ENCODE measurements at places on chromosomes 11 and 22.
A peak's percentile ranks its signal among the peaks of the same experiment; 100 is the strongest.

- no peak for DNase-seq
Measured at GRCh38 chr22:44354288-44354687, 41.5 kb upstream of the SHISAL1 start.

DNA sequence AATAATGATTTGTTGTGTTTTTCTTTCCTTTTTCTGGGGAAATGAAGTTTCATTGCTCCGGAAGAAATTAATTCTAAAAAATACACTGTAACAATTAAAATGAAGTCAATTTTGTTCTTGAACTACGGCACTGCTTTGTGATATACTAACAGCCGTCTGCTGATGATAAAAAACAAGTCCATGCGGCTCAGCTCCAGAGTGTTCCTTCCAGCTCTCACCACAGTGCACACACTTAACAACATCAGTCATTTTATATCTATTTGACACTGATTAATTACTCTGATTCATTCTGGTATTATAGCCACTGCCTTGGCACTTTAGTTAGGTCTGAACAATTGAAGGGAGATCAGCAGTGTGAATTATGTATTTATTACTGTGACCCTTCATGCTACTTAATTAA is 97.4 kb upstream of the SLC6A5 start:
- no peak for DNase-seq

DNA sequence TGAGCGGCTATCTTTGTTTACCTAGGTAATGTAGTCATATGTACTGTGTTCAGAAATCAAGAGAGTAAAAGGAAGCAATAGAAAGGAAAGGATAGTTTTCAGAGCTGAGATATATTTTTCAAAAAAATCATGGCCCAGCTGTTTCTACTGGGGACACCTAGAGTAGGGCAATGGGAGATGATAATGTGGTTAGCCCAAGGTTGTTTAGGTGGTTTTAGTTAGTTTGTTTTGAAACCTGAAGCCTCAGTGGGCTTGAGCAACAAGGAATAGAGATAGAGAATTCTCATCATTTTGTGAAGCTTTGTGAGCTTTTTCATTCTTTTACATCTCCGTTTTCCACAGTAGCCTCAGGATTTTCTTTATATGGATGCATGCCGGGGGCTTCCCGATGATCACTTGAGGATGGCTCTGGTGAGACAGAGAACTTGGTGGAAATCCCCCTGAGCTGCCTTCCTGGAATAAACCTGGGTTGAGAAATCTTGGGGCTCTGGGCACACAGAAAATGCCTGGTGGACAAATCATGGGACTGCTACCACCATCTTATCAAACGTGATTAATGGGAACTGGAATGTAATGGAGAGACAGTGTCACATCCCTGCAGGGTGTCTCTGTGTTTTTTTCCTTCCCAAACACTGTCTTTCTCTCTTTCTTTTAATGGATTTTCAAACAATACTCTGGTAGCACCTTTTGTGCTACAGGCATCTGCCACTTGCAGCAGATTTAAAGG is 49.0 kb downstream of the ARHGAP42 start:
- no peak for DNase-seq

- DNase-seq: peak; percentile 32
Measured at GRCh38 chr11:34860034-34860433, 56.1 kb downstream of the APIP start.

DNA sequence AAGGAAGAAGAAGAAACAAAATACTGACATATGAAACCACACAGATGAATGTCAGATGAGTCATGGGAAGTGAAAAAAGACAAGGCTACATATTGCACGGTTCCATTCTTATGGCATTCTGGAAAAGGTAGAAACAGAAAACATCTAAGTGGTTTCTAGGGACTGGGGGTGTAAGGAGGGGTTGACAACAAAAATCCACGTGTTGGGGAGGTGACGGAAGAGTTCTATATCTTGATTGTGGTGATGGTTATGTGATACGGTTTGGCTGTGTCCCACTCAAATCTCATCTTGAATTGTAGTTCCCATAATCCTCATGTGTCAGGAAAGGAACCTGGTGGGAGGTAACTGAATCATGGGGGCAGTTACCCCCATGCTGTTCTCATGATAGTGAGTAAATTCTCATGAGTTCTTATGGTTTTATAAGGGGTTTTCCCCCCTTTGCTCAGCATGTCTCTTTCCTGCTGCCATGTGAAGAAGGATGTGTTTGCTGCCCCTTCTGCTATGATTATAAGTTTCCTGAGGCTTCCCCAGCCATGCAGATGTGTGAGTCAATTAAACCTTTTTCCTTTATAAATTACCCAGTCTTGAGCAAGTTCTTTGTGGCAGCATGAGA is 6.4 kb upstream of the ARFGAP3 start:
- peak; percentile 45 for DNase-seq

DNA sequence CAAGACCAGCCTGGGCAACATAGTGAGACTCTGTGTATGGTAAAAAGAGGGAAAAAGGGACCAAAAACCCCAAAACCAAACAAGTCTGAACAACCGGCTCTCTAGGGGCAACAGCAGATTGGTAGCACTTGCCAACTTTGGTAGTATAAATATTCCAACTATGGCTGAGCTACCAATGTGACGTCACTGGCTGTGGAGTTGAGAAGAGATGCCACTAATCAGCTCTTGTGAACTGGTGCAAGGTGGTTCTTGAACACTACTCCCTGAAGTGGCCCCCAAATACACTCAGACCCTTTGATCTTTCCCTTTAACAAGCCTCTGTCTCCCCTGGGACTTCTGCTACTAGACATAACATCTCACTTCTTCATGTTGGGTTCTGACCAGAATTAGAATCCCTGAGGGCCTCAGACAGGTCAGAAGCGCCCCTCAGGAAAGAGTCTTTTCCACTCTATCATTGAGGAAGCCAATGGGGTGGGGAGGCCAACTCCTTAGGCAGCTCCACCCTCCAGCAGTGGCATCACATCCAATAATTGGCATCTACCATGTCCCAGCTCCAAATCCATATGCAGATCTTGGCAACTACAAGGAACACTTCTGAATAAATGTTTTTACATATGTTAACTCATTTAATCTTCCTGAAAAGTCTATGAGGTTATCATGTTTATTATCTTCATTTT is 49.2 kb downstream of the RPL27A start:
- no peak for DNase-seq

DNA sequence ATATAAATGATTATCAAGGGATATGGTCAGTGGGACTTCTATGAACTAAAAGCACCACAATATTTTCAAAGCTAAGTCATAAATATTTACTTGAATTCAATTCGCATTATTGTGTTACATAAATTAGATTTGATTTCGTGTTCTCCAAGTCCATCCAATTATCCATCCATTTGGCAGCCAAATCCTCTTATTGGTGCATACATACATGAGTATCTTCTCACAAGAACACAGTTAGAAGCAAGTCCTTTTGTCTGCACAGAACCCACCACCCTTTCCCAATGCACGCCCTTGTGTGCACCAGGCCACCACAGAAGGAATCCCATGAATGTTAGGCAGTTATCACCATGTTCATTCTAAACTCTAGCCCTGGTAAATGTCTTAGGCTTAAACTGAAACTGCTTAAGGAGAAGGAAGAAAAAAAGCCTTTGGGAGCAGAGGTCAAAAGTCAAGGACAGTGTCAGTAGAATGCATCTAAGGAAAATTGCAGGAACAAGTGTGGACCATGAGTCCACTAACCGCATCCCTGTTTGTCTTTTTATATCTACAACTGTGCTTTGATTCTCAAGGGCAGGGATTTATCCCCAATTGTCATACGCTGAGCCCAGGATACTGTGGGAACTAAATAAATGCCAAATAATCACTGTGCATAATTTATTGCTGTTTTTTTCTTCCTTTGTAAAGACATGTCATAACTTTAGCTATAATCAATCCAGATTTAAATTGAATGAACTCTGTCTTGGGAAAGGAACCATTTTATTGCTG is 108.2 kb upstream of the DDI1 start:
- no peak for DNase-seq

DNA sequence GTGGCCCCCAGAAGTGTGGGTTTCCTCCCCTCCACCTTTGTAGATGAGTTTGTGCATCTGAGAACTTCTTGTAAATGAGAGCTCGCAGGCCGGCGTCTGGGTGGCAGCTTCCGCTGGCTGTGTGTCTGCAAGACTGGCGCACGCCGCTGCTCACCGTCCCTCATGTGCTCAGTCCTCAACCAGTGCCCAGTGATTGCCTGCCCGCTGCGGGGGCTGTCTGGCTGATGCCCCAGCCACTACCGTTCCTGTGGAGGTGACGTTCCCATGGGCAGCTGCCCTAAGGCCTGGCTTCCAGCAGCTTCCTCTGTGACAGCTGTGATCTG is 8.8 kb downstream of the TBX1 start:
- no peak for DNase-seq

GRCh38 chr11:134370526-134371435 is 39.0 kb downstream of the GLB1L2 start:
- no peak for DNase-seq

DNA sequence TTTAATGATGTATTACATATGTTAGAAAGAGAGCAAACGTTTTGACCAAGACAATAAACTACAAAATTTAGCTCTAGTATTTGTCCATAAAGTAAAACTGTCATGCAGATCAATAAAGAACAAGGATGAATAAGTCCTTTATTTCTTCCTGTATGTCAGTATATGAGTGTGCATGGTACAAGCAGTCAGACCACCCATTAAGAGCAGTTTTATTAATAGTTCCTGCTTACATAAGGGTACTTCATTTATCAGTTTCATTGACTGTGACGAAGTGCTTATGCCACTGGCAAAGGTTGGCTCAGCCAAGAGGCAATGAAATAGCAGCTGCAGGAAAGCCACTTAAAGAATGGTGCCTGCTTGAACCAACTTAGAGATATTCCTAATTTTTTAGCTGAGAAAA is 913.0 kb upstream of the CNTN5 start:
- DNase-seq: no peak

DNA sequence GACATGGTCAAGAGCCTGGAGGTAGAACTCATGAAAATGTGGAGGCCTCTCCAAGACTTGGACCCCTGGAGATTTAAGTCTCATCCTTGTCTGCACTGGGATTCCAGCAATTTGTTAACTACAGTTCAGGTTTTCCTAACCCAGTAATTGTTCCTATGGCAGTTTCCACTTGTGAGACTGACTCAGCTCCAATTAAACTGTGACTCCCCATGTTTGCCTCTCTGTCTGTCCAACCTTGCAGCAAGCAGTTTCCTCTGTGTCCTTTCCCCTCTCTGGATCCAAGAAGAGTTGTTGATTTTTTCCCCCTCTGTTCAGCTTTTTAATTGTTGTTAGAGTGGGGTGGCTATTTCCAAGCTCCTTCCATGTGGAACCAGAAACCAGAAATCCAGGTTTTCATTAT is 16.2 kb upstream of the ARHGAP20 start:
- DNase-seq: peak; percentile 11

DNA sequence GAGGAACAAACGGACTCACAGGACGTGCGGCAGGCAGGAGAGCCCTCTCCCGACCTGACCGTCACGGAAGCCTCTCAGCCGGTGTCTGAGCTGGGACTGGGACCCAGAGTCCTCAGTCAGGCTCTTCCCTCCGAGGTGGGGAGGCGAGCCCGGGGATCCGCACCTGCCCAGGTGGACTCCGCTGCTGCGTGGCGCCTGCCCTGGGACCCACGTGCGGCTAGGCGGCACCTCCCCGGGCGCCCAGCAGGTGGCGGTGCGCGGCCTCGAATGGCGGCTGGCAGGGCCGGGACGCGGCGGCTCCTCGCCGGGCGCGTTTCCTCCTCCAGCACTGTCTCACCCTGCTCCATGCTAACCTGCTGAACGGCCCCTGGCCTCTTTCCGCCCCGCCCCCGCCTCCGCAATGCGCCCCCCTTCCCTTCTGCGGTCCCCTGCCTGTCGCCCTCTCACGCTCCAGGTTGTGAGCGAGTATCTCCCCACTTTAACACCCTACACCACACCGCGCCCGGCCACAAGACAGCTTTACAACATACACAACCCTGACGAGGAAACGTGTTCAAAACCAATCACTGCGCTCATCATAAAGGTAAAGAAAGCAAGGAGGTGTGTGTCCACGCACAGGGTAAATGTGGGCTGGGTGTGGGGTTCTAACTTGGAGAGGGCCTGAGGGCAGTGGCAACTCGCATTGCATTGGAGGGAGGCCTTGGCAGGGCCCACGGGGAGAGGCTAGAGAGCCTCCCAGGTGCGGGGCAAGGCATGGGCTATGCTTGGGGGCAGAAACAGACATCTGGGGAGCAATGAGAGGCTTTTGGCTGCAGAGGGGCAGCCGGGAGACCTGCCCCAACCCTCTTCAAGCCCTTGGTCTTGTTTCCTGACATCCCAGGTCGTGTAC is 25.9 kb upstream of the ATXN10 start:
- peak; percentile 94 for DNase-seq

DNA sequence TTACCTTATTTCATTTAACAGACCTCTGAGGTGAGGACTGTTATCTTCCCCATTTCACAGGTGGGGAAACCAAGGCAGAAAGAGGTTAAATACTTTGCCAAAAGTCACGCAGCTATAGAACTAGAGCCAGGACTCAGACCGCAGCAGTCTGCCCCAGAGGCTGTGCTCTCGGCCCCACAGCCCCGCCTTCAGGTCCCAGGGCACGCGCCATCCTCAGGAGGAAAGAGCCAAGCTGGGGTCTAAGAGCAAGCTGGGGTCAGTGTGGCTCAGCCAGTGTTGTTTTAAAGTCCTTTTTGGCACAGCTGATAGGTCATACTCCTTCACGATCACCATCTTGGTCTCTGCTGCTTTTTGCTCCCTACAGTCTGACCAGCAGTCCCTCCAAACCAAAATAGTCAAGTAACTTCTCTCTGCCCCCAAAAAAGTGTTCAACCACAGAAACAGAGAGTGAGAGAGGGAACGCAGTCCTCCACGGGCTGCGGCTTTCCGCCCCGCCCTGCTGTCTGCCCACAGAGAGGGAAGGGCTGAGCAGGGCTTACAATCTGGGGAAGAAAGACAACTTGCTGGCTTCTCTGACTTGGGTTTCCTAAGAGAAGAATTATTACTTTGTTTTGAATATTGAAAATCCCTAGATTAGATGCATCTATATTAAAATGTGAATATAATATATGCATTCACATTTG is 137.2 kb upstream of the OPCML start:
- DNase-seq: no peak

DNA sequence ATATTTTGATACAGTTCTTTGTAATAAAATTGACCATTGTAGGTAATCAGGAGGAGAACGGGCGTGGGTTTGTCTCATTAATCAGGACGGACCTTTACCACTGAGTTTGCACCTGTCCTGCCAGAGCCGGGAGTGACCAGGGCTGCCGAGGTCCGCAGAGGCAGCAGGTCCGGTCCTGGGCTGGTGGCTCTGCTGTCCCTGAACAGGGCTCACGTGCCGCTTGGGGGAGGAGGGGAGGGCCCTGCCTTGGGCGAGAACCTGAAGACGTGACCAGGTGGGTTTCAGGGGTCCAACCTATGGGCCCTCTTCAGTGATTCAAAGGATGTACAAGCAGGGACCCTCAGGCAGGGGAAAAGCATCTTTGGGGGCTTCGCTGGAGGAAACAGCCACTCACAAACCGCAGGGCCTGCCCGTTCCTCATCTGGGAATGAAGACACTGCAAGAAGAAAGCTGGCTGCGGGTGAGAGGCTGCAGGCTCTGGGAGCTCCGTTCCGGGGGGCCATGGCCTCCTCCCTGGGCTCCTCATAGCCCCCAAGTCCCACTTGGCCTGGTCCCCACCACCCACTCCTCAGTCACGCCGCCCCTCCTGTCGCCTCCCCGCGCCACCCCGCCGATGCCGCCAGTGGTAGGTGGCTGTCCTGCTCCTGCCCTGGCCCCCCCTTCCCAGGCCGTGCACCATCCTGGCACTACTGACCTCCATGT is 9.2 kb downstream of the CRELD2 start:
- no peak for DNase-seq

All from AG20443 (cell line).